ENCODE measurements at places on chromosomes 1 and 21.

DNA sequence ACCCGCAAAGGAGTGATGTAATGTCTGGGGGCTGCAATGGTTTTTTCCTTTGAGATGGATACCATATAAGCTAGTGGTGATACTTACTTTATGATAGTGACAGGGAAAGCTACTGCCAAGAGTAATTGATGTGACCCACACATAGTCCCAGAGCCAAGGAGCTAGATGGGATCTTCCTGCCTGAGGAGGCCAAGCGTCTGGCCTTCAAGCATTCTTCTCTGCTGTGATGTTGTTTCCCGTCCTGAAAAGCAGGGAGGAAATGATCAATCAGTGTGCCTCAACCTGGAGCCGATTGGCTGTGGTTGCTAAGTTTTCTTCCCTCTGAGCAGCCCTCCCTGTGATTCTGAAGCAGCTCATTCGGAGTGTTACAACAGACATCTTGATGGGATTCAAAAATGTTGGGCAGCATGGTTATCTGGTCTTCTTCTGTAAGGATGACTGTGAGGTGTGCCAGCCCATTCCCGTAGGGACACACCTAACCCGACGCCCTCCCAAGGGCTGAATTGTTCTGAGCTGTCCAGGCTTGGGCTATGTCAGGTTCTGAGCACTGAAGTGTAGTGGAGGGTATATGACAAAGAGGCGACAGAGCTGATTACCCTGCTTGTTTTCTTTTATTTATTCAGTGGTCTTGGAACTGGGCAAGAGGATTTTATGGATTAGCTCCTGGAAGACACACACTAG is 56.7 kb downstream of the UCK2 start:
- no peak for DNase-seq

DNA sequence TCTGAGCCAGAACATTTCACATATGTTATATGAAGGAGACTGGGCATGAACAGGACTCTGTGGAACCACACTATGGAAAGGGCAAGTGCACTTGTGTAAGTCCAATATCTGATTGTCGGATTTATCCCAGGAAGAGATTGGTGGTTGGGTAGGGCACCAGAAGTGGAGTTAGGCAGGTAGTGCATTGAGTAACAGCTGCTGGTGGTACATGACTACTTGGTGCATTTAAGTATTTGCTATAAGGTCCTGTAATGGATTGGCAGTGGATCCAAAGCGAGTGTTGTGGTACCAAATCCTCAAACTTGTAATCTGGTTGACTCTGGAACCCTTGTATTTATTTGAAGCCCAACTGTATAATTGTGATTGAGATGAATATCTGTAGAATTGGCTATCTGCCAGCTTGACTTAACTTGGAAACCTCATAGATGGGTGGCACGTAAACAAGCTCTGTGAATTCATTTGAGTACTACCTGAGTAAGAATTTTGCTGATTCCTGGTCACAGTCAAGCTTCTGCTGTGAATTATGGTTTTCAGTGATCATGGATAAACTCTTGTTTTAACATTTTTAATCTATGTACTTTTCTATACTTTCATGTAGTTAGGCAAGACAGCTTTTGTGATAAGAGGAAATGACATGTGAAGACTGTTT is 21.1 kb downstream of the UBAP2L start:
- no peak for DNase-seq

DNA sequence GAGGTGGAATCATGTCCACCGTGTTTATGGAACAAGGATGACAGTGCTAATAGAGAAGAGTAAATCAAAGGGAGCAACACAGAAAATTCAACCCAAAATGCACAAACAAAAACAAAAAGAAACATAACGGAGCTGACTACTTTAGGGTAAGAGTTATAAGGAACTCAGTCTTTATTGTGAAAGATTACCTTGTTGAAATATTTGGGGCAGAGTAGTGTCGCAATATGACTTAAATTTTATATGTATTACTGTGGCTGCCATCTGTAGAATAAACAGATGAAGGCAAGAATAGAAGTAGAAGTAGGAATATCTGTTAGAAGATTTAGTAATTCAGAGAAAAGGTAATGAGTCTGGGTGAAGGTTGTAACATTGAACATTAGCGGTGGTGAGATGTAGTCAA is 913.9 kb downstream of the BRINP3 start:
- DNase-seq: no peak

DNA sequence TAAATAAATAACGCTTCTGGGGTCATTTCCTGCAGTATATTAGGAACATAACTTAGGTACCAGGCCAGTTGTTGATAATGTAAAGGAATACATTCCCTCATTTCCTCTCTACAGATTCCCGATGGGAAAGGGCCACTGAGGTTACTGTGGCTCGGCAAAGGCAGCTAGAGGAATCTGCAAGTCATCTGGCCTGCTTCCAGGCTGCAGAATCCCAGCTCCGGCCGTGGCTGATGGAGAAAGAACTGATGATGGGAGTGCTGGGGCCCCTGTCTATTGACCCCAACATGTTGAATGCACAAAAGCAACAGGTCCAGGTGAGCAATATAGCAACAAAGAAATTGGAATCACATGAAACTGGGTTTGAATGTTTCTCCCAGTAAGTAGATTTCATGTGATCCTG is 109.6 kb upstream of the BMP8A start:
- DNase-seq: no peak

DNA sequence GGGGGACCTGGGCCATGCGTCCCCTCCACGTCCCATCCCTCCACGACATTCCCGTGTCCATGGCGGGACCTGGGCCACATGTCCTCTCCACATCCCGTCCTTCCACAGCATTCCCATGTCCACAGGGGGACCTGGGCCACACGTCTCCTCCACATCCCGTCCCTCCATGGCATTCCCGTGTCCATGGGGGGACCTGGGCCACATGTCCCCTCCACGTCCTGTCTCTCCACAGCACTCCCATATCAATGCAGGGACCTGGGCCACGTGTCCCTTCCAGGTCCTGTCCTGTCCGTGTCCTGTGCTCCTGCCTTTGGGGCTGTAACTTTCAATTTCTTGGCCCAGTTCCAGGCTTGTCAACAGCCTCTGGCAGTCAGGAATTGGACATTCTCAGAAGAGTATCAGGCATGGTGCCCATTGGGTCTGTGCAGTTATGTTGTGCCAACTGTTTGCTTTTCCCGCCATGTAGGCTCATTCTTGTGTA is 47.1 kb downstream of the WNT9A start:
- no peak for DNase-seq

DNA sequence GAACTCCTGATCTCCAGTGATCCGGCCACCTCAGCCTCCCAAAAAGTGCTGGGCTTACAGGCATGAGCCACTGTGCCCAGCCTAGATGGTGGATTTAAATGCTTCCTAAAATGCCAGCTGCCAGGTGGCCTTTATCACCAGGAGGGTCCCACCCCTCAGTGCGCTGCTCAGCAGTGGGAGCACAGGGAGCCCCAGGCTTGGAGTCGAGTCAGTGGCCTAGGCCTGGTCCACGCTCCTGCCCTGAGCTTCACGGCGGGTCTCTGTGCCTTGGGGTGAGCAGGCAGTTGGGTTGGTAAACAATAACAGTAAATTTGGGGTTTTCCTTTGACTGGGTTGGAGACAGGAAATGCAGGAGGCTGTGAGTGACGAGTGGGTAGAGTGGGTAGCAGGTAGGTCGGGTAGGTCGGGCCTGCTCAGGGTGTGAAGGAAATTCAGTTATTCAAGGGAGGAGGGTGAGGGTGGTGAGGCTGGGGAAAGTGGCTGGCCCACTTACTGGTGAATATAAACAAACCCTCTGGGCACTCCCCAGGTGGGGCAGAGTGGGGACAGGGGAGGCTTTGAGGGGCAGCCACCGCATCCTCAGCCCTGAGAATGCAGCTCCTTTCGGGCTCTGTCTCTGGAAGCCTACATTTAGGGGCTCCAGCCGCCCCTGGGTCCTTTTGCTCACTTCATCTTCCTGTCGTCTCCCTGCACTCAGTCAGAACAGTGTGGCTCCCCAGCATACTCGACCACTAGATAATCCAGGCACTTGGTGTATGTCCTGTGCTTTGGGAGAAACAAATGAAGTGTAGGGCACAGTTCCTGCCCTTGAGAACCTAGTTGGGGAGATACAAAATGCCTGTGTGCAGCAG is 33.5 kb upstream of the IL19 start:
- no peak for DNase-seq

- DNase-seq: no peak
Measured at GRCh38 chr1:1109743-1110142, 6.1 kb downstream of the C1orf159 start.

- no peak for DNase-seq
Measured at GRCh38 chr1:37472994-37473393, 1.4 kb upstream of the ZC3H12A start.

GRCh38 chr1:119702384-119702783 is 9.3 kb upstream of the PHGDH start:
- DNase-seq: no peak

DNA sequence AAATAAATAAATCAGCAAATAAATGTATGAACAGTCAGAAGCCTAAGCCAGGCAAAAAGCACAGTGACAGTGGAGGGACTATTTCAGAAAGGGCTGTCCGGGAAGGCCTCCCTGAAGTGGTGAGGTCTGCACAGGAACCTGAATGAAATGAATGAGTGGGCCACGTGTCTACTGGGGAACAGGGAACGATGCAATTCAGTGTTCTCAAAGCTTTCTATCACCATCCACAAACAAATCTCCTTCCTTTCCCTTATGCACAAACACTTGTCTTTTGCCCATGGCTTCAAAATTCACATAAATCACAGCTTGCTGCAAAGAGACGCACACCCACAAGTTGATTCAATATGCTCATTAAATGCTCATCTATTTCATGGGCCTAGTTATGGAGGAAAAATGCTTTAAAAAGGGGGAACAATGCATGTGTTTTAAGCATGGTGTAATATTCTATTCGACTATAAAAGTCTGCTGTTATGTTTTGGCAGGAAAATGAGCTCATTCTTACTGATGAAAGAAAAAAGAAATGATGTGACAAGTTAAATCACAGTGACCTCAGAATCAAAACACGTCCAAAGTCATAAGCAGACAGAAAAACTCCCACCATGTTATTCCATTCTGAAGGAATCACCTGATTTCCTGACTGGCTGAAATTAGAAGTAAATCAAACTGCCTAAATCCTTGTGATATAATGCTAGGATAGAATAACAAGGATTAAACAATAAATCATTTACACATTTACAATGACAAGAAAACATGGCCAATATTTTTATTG is 21.6 kb downstream of the URB1 start:
- no peak for DNase-seq

GRCh38 chr21:41672543-41672915 is 94.3 kb downstream of the RIPK4 start:
- no peak for DNase-seq

GRCh38 chr1:207672522-207673130 is 27.7 kb downstream of the CR1L start:
- DNase-seq: peak; percentile 54

DNA sequence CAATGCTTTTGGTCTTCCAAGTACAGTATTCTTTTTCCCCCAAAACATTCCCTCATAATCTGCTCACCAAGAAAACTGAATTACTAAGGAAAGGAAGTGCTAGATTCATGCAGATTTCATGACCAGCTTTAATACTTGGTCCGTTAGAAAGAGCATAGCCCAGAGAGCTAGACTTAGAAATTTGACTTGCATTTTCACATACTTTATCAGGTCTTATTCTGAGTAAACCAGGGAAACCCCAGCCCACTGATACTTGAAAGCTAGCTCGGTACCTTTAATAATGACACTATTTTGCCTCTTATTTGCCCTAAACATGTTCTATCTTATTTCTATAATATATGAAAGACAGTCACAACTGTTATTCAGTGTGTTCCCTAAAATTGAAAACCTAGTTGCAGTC is 204.5 kb downstream of the TTLL7 start:
- no peak for DNase-seq

- no peak for DNase-seq
Measured at GRCh38 chr1:150138044-150138443, 11.7 kb upstream of the PLEKHO1 start.

GRCh38 chr1:89147678-89148658 is 22.1 kb upstream of the GBP2 start:
- no peak for DNase-seq

GRCh38 chr21:29403922-29404538 is 105.3 kb downstream of the BACH1 start:
- no peak for DNase-seq

GRCh38 chr21:42571391-42572150 is 57.9 kb downstream of the SLC37A1 start:
- DNase-seq: no peak

GRCh38 chr21:41250519-41250918 is 66.1 kb upstream of the FAM3B start:
- no peak for DNase-seq

GRCh38 chr21:42646076-42646825 is 7.2 kb upstream of the PDE9A start:
- no peak for DNase-seq

DNA sequence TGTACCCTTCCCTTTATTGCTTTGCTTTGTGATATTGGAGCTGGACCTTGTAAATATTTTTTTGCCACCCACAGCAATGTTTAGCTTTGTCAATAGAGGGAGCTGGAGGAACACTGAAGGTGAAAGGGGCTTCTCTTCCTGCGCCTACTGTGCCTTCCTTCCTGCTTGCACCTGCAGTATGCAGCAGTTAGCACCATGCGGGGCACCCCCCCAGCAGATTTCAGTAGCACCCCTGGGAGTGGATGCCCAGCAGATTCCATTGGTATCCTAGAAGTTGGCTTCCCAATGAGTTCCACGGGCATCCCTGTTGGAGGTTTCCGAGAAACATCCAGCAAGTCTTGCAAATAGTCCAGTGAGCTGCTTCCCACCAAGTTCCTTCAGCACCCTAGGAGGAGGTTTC is 25.6 kb downstream of the S100A10 start:
- DNase-seq: peak; percentile 22

GRCh38 chr1:15406614-15407559 is 2.8 kb upstream of the EFHD2 start:
- DNase-seq: no peak

- DNase-seq: no peak
Measured at GRCh38 chr1:175162955-175163354, 29.6 kb downstream of the KIAA0040 start.

DNA sequence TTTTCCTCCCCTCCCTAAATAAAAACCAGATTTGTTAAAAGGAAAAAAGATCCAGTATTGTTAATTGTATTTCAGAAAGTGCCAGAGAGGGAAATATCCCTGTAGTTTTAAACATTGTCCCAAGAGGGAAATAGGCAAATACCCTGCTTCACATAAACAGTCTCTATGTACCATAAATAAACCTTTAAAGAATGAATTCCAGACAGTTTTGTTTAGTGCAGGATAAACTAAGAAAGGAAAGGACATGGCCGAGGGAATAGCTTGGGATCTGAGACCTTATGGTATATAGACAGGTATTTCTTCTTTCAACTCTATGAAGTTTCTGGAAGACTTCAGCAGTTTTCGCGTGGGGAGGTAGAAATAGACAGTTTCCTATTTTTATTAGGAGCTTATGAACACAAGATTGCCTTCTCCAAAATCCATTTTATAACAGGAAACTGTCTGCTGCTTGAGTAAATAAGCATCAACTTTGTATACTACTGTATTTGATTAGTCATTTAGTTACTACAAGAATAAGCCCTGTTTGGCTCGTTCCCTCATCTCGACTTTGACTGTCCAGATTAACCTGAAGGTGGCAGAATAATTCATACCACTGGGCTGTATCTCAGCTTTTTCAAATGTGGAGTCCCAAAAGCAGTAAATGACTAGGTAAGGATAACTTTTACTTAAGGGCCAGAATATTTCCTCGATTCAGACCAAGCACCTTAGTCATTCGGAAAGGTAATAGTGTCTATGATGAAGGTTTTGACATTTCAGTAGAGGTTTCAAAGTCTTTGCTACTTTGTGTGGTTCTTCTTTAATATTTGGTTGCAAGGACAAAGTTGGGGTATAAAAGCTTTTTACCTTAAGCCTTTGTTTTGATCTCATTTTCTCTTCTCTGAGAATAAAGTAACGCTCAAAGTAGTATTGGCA is 177.5 kb downstream of the VPS13D start:
- DNase-seq: no peak

GRCh38 chr1:221987860-221988520 is 246.1 kb upstream of the DUSP10 start:
- DNase-seq: peak; percentile 83
